ENCODE measurements at places on chromosomes 5 and 9. TPM values are rescaled to one million over a fixed set of nuclear protein-coding genes. Genes with fewer than 3 reads are reported as not detected.

DNA sequence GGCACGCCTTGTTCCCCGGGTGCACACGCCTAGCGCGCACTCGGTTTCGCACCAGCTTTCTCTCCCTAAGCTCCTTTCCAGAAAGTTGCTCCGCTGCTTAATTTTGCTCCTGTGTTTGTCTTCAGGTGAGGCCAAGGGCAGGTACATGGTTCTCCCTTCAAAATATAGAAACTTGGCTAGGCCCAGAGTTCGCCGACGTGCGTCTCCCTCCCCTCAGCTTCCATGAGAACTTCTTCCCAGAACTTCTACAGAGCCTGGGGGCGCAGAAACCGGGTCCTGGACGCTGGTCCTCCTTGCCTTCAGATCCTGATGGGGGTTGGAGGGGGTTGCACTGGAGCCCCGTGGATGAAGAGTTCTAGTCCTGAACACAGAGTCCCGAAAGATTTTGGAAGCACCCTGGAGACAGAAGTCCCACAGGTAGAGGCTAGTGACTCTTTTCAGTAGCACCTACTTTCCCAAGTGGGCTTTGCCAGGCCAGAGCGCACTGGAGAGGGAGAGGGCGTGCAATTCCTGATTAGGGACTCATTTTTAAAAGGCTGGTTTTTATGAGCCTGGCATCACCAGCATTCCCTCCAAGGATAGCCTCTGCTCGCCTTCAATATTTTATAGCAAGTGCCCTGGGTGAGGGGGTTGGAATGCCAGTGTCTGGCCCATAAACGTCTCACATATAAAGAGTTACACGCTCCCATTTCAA, 128.4 kb downstream of the TMEM174 start:
- DNase-seq: no peak

- DNase-seq: no peak
Observed at GRCh38 chr5:6592601-6593000, 40.2 kb downstream of the NSUN2 start.

GRCh38 chr5:116626945-116627679, 52.5 kb upstream of the SEMA6A start:
- DNase-seq: no peak

DNA sequence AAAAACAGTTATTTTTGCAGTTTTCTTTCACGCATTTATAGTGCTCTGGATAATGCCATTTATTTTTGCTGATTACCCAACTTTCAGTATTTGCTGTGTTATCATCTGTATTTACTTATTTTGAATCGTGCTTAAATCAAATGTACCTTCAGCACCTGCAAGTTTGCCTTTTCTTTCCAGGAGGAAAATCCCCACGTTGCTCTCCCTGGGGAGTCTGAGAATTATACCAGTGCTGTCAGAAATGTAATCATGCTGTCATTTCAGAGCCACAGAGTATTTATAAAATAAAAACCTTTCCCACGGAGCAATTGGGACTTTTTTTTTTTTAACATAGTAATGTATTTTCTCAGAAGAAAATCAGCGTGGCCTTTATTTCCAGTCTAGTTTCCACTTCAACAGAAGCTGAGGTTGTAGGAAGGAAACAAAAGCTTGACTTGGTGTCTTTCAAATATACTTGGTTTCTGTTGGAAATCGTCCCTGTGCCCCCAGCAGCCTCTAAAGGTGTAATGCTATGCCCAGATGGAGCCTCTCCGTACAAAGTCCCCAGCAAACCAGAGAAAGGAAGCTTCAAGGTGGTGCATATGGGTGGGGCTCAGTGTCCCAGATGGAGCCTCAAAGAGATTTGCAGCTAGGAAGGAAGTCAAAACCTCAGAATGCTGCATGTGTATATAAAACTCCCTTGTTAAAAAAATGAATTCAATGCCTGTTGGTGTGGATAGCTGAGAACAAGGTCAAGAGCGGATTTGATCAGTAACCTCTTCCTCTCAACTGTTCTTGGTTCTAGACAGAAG, 2.1 kb downstream of the GPR150 start:
- DNase-seq: no peak

DNA sequence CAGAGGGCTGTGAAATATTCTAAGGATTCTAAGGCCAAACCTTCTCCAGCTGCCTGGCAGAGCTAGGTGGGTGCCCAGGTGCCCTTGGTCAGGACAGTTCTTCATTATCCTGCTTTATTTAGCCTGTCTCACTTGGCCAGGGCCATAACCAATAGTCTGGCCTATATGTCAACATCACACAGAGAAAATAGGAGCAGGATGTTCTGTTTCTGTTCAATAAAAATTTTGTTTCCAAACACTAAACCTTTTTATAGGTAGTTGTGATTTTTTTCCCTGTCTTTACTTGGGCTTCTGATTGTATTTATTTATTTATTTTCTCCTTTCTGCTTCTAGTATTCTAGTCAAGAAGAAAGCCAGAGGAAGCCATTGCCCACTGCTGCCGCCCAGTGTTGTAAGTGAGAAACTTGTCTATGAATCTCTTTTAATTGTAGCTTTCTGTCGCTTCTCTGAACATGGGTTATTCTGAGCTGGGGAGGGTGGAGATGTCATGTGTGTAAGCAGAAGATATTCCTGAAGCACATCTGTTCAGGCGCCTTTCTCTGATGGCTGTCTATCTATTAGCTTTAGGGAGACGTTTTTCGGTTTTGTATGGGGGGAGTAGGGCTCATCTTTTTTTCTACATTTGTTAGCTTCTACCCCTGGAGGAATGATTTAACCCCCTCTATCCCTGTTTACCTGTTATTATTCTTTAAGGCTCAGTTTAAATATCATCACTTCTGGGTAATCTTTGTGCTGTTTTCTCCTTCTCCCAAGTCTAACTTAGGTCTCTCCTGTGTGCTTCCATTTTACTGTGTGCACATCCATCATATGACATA, 97.1 kb downstream of the UNC13B start:
- no peak for DNase-seq

- no peak for DNase-seq
Observed at GRCh38 chr9:19701991-19702390, 86.8 kb downstream of the SLC24A2 start.

DNA sequence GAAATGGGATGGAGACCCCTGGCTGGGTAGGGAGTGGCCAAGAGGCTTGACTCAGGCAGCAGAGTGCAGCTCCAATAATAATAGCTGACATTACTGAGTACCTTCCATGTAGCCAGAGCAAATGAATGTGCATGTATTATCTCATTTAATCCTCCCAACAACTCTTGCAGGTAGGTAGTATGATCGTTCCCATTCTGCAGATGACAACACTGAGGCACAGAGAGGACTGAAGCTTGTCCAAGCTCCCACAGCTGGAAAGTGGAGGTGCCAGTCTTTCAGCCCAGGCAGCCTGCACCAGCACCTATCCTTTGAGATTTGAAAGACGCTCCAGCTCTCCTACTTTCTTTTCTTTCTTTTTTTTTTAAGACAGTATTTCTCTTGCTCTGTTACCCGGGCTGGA, 87.6 kb downstream of the PCDH1 start:
- DNase-seq: no peak

DNA sequence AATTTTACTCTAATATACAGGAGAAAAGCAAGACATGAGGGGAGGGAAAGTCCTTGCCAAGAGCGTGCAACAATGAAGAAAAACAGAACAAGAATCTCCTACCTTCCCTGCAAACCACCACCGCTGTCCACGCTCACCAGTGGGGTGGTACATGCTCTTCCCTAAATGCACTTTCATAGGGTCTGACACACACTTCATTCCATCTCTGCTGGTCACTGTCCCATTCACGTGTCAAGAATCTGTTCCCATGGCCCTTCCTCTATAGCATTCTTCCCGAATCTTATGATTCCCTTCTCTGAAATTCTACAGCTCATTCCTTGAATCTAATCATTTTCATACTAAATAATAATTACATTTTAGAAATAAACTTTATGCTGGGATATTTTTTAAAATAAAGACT, 11.4 kb upstream of the DNAH5 start:
- no peak for DNase-seq

DNA sequence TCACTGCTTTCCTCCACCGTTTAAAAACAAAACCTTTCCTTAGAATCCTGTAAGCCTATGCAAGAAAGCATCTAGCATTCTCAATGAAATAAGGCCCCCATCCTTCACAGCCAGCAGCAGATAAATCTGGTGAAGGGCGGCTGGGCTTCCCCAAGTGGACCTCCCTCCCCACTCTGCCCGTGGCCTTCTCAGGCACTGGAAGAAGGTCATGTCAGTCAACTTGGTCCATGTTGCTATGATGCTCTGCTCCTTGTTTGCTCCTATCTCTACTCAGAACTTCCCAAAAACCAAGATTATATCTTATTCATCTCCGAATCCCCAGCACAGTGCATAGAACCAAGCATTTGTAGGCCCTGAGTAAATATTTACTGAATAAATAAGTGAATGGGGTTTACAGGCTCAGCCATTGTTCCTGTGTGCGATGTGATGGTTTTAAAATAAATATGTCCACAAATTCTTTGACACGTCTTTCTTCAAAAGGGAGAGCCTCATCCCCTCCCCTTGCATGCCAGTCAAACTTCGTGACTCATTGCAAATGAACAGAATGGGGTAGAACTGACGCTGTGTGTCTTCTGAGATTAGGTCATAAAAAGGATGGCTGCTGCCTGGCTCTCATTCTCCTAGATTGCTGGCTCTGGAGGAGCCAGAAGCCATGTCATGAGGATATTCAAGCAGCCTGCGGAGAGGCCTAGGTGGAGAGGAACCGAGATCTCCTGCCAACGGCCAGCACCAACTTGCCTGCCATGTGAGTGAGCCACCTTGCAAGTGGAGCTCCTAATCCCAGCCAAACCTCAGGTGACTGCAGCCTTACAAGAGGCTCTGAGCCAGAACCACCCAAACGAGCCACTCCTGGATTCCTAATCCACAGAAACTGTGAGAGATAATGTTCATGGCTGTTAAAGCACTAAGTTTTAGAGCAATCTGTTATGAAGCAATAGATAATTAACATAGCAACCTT, 70.5 kb downstream of the MED27 start:
- no peak for DNase-seq

DNA sequence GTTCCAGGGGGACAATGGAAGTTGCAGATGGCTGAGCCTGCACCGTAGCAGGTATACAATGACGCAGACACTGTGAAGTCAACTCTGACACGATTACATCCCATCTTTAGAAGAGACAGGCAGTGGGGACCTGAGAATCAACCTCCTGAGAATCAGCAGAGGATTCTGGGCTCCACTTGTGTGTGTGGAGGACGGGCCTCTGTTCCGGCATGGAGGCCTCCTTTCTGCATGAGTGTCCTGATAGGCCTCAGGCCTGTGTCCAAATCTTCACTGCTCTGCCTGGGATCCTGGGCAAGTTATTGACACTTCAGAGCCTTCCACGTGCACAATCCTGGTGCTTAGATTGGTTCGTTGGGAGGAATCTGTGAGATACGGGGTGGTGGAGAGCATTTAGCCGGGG, 151.2 kb upstream of the COL5A1 start:
- DNase-seq: no peak

- DNase-seq: no peak
Observed at GRCh38 chr9:120839146-120839545, 3.6 kb downstream of the PSMD5 start.

- DNase-seq: no peak
Observed at GRCh38 chr5:39422036-39422606, 2.7 kb downstream of the DAB2 start.

- DNase-seq: no peak
Observed at GRCh38 chr9:128022886-128023285, 42.1 kb upstream of the EEIG1 start.

- no peak for DNase-seq
Observed at GRCh38 chr5:147949711-147950573, 43.6 kb upstream of the C5orf46 start.

GRCh38 chr9:38035873-38036272, 33.2 kb downstream of the SHB start:
- DNase-seq: no peak

GRCh38 chr5:100731768-100732167, 171.3 kb downstream of the ST8SIA4 start:
- no peak for DNase-seq

- no peak for DNase-seq
Observed at GRCh38 chr5:139275956-139276355, 17.6 kb upstream of the MATR3 start.

- DNase-seq: no peak
Observed at GRCh38 chr9:114603248-114603647, 7.8 kb upstream of the TMEM268 start.

DNA sequence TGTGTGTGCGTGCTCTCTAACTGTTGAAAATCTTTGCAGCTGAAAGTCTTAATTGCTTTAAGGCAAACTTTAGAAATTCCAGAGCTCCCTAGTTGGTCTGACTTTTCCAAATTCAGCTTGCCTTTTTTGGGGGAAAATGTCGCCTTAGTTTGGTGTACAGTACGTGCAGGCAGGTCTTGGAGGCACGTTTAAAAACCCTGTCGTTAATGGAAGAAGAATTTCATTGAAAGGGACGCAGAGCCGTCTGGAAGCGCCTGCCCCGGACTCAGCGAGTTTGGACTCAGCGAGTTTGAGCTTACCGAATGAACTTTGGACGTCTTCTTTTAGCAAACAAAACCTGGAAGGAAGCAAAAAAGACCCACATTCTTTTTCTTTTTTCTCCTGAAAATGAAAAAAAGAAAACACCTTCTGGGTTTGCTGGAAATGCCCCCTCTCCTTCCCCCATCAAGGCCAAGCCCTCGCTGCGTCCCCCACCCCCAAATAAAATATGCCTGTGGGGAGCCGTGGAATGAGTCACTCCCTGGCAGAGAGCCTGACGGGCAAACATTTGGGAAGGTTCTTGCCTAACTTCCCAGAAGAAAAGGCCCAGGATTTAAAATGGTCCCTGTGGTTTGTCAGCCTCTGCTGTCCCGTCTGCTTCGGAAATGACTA, 1.5 kb downstream of the NEK6 start:
- no peak for DNase-seq

DNA sequence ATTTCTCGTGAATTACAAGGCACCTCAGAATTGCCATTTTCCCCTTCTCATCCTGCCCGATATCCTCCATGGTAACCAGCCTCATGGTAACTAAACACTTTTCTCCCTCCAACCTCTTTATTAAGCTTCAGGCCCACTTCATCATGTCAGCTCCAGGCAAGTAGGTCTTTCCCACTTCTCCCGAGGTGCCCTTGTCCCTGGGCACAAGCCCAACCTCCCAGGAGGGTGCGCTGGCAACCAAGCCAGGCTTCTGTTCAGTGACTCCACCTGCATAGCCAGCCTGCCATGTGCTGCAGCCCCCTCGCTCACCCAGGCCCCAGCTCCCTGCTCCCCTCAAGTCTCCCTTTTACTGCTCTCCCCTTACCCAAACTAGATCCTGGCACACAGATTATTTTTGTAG, 47.4 kb upstream of the AFAP1L1 start:
- no peak for DNase-seq

- no peak for DNase-seq
Observed at GRCh38 chr5:136114414-136115125, 18.1 kb upstream of the SMAD5 start.

- no peak for DNase-seq
Observed at GRCh38 chr9:131467214-131467935, 35.3 kb upstream of the POMT1 start.

The ADCY2 gene
- 18.4 TPM for total RNA-seq

The PCDHA1 gene
- total RNA-seq: not detected

The GABBR2 gene
- not detected for total RNA-seq

The GLT6D1 gene
- not detected for total RNA-seq

The CENPH gene
- 3.9 TPM for total RNA-seq
